Endothelial cell of umbilical vein (primary cell): ENCODE measurements at places on chromosomes 12 and 14.
A peak's percentile ranks its signal among the peaks of the same experiment; 100 is the strongest.

DNA sequence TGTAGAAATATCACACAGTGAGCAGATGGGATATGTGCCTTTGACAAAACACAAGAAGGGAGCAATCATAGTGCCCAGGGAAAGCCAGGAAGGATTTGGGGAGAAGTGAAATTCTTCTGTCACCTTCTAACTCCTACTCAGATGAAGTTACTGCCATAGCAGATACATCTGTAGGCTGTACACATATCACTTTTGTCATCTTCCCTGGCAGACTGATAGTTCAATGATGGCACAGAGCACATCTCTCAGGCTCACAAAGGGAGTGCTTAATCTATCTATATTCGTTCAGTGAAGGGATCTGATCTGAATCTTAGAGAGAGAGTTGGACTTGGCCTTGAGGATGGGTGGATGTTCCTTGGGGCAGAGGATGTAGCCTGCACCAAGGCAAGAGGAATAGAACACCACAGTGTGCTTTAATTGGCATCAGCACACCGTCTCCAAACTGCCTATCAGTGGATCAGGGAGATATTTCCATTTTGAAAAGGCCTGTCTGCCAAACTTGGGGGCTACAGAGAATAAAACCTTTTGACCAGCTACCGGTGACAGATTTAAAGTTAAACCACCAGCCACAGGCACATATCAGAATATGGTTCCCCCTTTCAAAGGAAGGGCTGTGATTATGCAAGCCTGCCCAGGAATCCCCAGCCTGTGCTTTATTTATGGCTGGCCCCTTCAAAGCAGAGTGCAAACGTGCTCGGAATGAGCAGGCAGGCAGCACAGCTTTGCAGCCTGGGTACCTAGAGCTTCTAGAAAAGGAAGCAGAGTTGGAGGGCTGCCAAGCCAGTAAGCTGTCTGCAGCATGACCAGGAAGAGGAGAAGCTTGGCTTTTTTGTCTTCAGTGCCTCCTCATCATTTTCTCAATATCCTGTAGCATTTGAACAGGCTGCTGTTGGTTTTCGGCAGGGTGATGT, 165.5 kb upstream of the DYRK2 start:
- DNase-seq, result no peak

DNA sequence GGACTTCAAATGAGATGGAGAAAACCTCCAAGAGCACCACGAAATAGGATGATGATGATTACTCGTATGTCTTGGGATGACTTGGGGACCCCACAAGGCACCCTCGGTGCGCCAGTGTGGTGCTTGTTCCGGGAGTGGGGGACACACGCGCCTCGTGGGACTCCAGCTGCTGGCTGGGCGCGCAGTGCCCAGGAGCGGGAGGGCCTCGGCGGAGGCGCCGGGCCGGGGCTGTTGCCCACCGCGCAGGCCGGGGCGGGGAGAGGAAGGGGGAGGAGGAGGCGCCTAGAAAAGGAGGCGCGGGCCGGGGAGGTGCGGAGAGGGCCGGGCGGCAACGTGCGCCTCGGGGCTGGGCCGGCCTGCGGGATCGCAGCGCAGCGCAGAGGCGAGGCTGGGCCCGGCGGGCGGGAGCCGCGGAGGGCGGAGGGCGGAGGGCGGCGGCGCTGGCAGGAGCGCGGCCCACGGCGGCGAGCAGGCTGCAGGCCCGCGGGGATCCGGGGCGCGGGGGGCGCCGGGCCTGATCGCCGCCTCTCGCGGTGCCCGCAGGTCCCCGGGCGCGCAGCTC, at the start of gene RFLNA:
Gene RFLNA (plus strand): TSS at position 314 of the 562 bp plus-strand sequence. CDS start 337 bp downstream, outside the sequence.
- DNase-seq, result peak; percentile 42

DNA sequence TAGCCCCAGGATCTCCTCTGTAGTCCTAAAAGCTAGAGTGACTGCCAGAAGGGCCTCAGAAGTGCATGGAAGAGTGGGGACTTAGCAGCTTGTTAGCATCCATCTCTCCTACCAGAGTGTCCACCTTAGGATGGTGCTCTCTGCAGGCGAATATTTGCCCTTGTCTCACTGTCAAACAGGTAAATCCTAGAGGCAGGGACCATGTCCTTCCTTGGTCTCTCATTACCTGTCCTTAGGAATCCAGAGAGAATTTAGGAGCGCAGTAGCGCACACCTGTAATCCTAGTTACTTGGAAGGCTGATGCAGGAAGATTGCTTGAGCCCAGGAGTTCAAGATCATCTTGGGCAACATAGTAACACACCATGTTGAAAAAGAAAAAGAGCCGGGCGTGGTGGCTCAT, 21.4 kb downstream of the AGAP2 start:
- no peak for DNase-seq

DNA sequence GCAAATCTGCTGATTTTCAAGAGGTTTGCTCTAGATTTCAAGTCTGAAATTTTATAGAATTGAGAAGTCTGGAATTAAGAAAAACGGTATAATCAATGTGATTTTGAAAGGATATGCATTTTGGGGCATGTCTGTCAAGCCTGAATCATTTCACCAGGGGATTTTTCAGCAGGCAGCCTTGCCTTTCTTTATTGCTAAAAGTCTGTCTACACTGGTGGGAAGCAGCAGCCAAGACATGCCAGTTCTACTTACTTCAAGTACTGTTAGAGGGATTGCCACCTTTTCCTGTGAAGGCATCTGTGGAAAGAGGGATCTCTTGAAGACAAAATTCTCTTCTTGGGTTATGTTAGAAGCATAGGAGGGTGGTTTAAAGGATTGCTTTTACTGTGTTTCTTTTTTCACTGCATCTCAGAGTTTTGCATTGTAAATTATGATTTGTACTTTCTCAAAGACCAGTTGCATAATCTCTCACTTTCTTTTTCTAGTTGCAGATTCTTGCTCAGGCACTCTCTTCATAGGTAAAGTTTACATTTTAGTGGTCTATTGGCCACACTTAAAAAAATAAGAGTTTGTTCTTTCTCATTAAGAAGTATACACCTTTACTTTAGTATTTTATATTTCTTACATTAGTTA, 837.0 kb downstream of the GALC start:
- no peak for DNase-seq
